ENCODE measurements at places on chromosomes 4 and X.

GRCh38 chrX:108097380-108097779, 5.8 kb downstream of the ATG4A start:
- DNase-seq = no peak

GRCh38 chr4:159497936-159498335, 395.1 kb downstream of the RAPGEF2 start:
- DNase-seq = no peak

- no peak for DNase-seq
Measured at GRCh38 chr4:94304365-94304971, 38.2 kb downstream of the HPGDS start.

DNA sequence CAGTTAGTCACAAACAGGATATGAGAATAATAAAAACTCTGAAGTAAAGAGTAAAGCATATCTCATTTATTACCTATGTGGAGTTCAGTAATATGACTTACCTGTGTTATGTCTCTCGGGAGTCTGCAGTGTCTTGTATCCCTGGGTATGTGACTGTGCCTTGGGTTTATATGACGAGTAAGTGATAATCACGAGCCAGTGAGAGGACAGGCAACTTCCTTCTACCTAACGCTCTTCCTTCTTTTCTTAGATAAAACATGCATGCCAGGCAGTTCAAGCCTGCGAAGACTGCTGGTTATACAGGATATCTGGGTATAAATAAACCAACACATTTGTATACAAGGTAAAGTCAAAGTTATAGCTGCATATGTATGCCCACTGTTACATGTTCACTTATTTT, at the start of gene HPGDS:
Gene HPGDS (minus strand): TSS at position 143 of the 400 bp plus-strand sequence. CDS start 8,207 bp downstream, outside the sequence.
- no peak for DNase-seq

- DNase-seq = no peak
Measured at GRCh38 chrX:149759824-149760223, 14.0 kb upstream of the HSFX1 start.

GRCh38 chr4:186158021-186158813, 33.1 kb upstream of the CYP4V2 start:
- DNase-seq = no peak

GRCh38 chr4:106034751-106035150, 139.5 kb downstream of the NPNT start:
- DNase-seq = no peak

DNA sequence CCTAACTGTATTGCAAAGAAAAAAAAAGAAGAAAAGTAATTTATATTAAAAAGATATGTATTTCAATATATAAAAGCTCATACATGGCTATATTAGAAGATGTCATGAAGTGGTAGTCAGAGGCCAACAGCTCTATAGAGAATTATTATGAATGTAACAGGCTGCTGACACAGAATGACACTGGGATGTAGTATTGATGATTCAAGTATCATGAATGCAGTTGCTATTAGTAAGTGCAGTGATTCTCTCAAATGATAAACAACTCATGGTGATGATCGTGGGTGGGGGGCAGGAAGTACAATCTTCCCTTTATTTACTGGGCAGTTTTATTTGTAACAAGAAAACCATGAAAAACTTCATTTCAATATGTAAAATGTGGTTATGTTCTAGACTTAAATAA, 124.6 kb downstream of the COL4A6 start:
- DNase-seq = no peak

DNA sequence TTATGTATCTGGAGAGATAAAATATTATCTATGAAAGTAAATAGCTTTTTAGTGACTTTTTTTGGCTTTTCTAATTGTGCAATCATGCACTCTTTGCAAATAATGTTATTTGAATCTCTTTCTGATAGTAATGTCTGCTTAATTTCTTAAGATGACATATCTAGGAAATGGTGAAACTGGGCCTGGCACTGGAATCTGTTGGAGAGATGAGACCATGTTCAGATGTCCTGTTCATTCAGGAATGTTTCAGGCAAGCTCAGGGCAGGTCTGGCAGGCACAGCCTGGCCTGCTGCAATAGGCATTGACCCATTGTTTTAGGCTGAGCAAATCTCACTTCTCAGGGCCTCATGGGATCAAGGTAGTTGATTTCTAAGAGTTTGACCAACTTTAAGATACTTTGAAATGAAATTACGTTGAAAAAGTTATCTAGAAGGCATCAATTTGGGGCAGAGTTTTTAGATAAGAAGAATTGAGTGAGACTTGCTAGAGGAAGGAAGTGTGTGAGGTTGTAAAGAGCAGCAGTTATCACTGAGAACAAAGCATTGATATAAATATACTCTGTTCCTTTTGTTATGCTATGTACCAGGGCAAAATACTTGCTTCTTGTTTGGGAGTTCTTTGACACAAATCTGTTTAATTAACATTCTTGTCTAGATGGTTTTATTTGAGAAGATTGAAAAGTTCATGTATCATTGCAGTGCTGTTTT, 133.0 kb upstream of the LEF1 start:
- no peak for DNase-seq

DNA sequence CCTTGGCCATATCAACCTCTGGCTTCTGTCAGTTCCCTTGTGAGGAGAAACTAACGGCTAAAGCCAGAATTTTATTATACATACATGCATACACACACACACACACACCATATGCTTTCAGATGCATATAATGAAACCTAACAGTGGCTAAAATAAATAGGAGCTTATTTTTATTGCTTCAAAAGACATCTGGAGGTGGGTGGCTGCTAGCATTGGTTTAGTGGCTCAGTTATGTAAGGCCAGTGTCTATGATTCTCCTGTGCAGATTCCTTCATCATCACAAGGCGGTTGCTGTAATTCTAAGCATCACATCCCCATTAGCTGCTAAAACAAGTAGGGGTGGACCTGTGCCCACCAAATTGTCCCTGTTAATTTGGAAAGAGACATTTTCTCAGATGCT, 110.8 kb downstream of the MAPK10 start:
- no peak for DNase-seq

- no peak for DNase-seq
Measured at GRCh38 chrX:6732101-6732500, 197.2 kb upstream of the VCX3A start.

GRCh38 chrX:155886409-155886808, 5.3 kb downstream of the VAMP7 start:
- DNase-seq = no peak

DNA sequence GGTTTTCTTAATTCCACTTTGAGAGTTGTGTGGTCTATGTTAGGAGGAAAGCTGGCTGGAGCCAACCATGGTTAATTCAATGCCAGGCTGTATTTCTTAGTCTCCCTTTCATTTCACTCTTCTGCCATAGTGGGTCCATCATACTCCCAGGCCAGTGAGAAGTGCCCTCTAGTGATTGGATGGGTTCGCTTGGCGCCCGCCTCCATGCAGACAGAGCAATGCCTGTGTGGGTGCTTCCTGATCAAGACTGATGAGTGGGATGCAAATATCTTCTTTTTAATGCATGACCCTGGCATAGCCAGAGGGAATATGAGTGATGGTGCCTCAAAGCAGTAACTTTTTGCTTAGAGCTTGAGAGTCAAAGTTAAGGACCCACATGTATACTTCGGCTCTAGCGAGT, 6.4 kb downstream of the BMX start:
- no peak for DNase-seq

DNA sequence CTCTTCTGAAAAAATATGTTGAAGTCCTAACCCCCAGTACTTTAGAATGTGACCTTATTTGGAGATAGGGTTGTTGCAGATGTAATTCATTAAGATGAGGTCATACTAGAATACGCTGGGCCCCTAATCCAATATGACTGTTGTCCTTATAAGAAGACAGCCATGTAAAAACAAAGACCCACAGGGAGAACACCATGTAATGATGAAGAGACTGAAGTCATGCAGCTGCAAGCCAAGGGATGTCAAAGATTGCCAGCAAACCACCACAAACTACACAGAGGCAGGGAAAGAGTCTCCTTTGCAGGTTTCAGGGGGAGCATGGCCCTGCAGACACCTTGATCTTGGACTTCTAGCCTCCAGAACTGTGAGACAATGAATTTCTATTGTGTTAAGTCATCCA, 37.4 kb downstream of the CXorf58 start:
- no peak for DNase-seq

GRCh38 chr4:81049907-81050306, 19.4 kb downstream of the BMP3 start:
- DNase-seq = no peak

DNA sequence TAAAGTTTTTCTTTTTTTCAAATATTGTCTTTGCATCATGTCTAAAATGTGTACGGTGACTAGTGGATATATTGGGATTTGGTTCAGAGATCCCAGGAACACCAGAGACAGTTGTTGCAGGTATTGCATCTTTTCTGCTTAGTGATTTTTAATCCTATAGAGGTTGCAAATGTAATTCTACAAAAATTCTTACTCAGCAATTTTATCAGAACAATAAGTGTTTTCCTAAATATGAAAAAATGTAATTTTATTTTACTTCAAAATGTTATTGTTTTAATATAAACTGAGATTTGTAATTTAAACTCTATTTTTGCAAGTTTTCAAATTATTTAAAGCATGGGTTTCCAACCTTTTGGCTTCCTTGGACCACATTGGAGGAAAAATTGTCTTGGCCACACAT, 8.2 kb downstream of the ZNF718 start:
- no peak for DNase-seq

GRCh38 chr4:175386776-175387507, 425.1 kb downstream of the GPM6A start:
- no peak for DNase-seq

- DNase-seq = no peak
Measured at GRCh38 chrX:41303013-41303412, 30.9 kb upstream of the DDX3X start.

DNA sequence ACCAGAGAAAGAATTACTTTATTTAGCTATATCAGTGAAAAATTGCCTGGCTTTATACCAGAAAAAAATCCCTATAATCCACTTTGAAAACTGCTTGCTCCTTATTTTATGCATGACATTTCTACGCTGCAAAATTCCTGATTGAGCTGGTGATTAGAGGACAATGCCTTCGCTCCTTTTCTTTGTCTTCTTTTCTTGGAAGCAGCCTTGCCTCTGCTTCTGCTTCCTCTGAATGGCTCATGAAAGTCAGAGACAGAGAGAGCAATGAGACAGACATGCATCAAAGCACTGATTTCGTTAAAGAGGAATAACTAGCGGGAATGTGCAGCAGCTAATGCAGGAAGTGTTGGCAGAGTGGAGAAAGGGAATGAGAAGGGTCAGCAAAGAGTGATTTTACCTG, 294.3 kb upstream of the IGFBP7 start:
- DNase-seq = no peak

GRCh38 chrX:74523224-74523623, 91.2 kb downstream of the RLIM start:
- DNase-seq = no peak

DNA sequence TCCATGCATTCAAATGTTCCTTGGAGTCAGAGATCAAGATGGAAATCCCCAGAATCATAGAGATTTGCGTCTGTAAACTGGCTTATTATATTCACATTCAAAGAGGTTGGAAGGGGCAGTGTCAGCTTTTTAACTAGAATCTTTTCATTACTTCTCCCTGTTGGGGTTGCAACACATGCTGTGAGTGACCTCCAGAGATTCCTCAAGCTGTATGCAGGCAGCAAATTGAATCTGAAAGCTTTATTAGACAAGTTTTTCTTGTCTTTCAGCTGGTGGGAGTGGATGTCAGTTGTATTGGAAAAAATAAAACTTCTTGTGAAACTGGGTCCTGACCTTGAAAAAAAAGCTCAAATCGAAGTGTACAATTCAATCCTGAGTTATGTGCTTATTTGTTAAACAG, 736.5 kb upstream of the FTHL17 start:
- no peak for DNase-seq

- no peak for DNase-seq
Measured at GRCh38 chr4:126821152-126821551, 811.6 kb upstream of the INTU start.

GRCh38 chrX:2559124-2559523, 58.3 kb upstream of the DHRSX start:
- no peak for DNase-seq

DNA sequence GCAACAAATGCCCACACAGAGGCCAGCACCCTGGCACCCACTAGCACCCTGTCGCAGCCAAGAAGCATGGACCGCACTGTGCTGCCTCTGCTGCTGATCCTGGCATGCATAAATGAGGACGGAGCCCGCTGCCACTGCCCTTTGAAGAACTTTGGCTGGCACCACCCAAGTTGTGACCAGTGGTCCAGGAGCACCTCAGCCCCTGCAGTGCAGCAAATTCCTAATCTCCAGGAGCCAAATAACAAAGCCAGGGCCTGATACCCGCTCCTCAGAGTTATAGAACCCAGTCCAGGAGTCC, 807.2 kb downstream of the GLUD2 start:
- no peak for DNase-seq

GRCh38 chrX:75327607-75328006, 53.7 kb downstream of the UPRT start:
- DNase-seq = no peak

- DNase-seq = no peak
Measured at GRCh38 chr4:157204634-157205244, 15.8 kb upstream of the GRIA2 start.

DNA sequence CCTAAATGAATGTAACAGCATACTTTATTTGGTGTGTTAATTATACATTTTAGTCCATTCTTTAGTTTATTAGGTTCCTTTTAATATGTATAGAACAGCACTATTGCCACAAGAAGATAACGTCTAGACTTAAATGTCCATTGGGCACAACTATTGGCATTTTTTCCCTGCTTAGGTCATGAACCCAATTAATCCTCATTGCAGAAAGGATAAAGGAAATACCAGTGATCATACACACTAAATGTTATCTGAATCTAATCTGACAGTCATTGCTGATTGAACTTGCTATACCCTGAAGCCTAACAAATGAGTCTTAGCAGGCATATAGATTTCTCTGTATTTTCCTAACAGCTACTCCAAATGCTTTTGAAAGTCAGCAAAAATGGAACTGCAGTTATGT, 2250.0 kb upstream of the AGA start:
- no peak for DNase-seq

DNA sequence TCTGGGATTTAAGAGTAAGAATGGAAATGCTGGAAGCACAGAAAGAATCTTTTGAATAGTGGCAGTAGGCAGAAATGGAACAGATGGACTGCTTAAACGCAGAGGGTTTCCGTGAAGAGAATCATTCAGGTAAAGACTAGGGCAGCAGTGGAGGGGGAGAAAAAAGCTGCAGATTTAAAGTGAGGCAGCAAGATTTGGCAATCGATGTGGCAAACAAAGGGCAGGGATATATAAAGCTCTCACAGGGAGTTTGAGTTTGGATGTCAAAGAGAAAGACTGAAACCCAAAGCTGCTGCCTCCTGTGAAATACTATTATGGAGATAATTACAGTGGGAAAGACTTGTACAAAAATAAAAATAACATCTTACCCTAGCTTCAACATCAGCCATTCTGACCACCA, 384.0 kb downstream of the CENPC start:
- DNase-seq = no peak

All from GM19239 (cell line).